ENCODE measurements at places on chromosomes 3 and 15.

GRCh38 chr15:42080919-42081830 lies 13.2 kb downstream of the PLA2G4D start:
- DNase-seq: no peak

GRCh38 chr3:115937054-115937453 lies 313.7 kb downstream of the GAP43 start:
- DNase-seq: no peak

DNA sequence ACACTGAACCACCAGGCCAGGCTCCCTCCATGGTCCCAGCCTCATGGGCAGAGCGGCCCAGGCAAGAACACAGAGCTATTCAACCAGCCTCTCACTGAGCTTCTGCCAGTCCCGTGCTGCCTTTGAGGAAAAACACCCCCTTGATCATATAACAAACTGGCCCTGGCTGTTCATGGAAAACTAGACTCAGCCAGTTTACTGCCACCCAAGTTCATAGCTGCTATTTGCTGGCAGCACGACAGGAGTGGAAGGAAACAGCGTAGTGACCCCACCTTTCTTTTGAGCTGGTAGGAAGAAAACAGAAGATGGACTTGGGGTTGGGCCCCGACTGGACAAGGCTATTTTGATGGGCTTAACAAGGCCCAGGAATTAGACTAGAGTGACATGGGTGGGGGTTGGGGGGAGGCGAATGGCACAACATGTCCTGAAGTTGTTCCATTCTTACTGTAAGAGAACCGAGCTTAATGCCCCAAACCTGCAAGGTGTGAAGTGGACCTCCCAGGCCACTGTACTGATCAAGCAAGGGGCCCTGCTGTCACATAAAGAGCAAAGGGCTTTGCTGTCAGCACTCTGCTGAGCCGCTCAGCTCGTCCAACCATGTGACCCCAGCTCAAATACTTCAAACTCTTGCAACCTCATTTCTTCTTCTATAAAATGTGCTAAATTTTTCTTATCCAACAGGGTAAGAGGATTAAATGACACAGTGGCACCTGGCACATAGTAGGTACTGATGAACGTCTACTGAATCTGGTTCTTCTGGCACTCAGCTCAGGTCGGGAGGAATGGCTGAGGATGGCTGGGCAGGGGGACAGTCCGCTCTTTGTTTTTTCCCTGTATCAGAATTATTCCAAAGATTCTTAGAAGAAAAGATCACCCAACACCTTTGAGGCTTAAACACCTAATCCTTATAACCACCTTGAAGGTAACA lies 1.6 kb downstream of the FBXL22 start:
- no peak for DNase-seq

DNA sequence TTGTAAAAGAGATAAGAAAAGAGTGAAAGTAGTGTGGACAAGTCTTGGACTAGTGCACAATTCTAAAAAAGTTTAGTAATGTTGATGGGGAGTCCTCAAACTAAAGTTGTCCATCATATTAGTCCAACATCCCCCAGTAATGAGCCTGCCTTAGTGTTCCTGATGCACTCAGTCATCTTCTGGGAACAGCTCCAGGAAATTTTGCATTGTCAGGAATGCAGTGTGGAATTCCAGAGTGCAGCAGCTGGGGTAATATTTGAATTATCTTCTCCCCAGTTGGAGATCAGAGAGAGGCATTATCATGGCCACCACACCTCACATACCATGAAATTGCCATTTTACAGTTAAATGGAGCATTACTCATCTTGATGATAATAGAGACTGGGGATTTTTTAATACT lies 528.8 kb upstream of the NAALADL2 start:
- no peak for DNase-seq

DNA sequence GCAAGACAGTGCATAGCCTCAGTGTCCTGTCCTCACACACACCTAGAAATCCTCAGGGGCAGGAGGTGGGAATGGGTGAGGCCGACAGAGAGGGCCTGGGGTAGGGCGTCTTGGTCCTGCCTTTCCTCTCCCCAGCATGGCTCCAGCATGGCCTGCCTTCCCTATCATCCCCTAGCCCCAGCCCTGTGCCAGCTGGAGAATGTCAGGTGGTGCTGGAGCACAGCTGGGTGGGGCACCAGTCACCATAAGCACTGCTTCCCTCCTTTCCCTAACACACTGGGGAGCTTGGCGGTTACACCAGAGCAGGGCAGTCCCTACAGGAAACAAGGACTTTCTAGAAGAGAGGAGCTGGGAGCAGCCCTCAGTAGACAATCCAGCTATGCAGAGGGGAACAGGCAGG lies 236.8 kb downstream of the KLF13 start:
- DNase-seq: no peak

GRCh38 chr3:112773864-112774263 lies 72.8 kb downstream of the CD200R1L start:
- no peak for DNase-seq

DNA sequence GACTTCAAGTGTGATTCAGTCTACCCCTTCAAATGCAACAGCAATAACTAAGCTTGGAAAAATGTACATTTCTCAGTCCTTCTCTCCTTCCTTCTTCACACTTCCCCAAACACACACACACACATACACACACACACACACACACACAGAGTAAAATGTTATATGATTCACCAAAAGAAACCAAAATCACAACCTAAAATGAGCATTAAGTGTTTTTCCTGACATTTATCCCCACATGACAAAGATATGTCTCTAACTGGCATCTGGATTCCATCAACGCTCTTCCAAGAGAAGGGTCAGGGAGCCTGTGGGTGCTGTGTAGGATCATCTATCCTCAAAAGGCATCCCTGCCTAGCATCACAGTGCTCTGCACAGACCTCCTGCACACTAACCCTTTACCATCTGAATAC lies 21.0 kb downstream of the PDZRN3 start:
- DNase-seq: no peak

- no peak for DNase-seq
Observed at GRCh38 chr3:49724586-49724985, 835 bp upstream of the GMPPB start.

GRCh38 chr3:126474498-126475412 lies 936 bp downstream of the ZXDC start:
- no peak for DNase-seq

GRCh38 chr3:158659454-158660237 lies 12.8 kb downstream of the LXN start:
- peak; percentile 37 for DNase-seq

DNA sequence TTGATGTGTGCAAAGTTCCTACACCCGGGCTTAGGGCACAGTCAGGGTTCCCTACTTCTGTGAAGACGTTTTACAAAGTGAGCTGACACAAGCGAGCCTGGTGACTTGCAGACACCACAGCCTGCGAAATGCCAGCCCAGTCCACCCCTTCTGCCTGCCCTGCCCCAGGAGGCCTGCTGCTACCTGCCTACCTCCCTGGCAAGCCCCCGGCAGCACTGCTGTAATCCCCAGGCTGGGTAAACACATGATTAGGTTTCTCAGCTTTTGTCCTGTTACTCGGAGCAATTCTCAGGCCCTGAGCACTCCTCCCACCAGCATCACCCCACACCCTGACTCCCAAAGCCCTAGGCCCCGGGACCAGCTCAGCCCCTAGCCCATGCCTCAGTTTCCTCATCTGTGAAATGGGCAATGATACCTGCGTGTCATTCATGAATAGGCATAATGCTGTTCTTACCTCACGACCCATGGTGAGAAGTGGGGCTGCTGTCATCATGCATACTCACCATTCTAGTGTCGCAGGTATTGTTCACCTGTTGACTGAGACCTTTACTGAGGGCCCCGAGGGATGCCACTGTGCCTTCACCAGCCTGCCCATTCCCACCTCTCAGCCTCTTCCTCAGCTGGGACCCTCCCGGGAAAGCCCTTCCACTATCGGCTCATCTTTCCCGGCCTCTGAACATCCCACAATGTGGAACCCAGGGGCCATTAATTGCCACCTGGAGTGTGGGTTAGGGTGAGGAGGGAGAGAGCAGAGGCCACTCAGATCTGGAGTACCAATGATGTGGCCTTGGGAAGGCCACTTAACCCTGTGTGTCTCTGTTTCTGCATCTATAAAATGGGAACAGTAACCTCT lies 31.5 kb upstream of the SLC6A6 start:
- DNase-seq: no peak

Measured in DMS 273 treated with DMSO at 0.1 percent for 48 hours (cell line).